Lung microvascular endothelial cell (primary cell): ENCODE measurements at places on chromosomes 3 and 15. TPM values are rescaled to one million over a fixed set of nuclear protein-coding genes. Genes with fewer than 3 reads are reported as not detected.

The SLC7A14 gene
- total RNA-seq, result under 0.01 TPM in 2 replicates

The GABRR3 gene
- total RNA-seq, result not detected in 2 replicates

The AQP9 gene
- total RNA-seq, result not detected in 2 replicates

The FBXO22 gene
- 30.8 and 41.2 TPM in 2 replicates for total RNA-seq

The TMEM212 gene
- not detected in 2 replicates for total RNA-seq

The ARHGEF26 gene
- under 0.01 and 0.22 TPM in 2 replicates for total RNA-seq

GRCh38 chr3:48236531-48236930 is 4.4 kb upstream of the ZNF589 start:
- DNase-seq, result no peak

DNA sequence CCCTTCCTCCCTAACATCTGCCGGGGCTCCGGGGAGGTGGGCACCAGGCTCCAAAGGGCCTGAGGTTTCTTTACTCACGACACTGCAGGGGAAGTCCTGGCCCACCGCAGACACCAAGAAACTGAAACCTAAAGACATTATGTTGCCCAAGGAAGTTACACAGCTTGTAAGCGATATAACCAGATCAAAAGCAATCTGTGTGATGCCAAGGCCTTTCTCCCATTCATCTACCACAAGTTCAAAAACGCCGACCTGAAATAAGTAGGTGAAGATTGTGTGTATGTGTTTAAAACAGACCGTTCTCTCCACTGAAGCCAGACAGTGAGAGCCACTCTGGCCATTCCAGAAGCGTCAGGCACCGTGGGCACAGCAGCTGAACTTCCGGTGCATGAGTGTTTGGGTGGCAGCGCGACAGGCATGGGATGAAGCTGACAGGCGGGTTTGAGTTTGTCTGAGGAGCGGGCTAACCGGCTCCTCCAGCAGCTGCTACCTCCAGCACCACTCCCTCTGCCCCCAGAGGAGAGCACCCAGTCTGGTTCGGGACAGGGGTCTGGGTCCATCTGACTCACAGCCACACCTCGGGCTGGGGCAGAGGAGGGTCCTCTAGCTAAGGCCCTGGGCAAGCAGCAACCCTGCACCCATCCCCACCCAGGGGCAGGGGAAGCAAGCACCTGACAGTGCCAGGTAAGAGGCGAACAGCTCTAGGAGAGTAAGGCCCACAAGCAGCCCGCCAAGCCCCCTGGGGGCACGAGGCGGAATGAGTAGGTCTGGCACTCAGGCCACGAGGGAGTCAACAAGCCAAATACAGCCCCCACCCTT is 1.3 kb downstream of the TNK2 start:
- DNase-seq, result no peak

- DNase-seq, result peak; percentile 3
Observed at GRCh38 chr3:7545334-7545733, 684.4 kb downstream of the GRM7 start.

DNA sequence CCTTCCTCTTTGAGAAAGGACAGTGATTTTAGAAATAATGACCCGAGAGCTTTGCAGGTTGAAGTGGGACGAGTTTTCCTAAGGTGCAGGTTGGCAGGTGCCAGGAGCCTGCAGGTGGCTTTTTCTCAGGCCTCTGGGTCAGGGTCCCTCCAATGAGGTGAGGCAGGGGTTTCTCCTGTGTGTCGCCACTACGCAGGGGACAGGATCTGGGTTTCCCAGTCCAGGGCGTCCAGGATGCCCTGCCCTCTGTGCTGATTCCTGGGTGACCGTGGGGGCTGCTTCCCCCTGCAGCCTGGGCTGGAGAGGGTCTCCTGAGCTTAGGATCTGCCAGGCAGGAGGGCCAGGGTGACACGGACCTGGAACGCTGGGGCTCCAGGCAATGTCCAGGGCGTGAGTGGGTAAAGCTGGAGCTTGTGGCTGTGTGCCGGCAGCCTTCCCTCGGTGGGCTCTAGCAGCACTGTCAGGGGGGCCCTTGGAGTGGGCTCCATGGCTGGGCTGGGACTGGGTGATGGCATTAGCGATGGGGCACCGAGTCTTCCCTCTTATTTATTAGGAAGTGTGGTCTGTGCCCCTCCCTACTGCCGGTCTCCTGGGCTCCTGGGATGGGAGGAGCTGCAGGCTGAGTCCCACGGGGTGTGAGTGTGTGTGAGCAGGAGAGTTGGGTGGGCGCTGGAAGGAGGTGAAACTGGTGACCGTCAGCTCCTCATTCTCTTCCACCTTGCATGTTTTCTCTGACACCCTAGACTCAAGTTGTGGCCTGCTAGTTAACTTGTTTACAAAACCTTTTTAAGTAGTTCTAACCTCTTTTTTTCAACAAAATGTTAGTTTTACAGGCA is 1.8 kb downstream of the APBA2 start:
- no peak for DNase-seq

- DNase-seq, result no peak
Observed at GRCh38 chr15:29194866-29195265, 74.8 kb downstream of the NSMCE3 start.

- peak; percentile 29 for DNase-seq
Observed at GRCh38 chr15:89566181-89566580, 9.1 kb upstream of the TICRR start.

GRCh38 chr15:68797191-68797590 is 23.5 kb downstream of the ANP32A start:
- no peak for DNase-seq

- peak; percentile 34 for DNase-seq
Observed at GRCh38 chr3:146177519-146177918, 16.5 kb upstream of the PLOD2 start.

DNA sequence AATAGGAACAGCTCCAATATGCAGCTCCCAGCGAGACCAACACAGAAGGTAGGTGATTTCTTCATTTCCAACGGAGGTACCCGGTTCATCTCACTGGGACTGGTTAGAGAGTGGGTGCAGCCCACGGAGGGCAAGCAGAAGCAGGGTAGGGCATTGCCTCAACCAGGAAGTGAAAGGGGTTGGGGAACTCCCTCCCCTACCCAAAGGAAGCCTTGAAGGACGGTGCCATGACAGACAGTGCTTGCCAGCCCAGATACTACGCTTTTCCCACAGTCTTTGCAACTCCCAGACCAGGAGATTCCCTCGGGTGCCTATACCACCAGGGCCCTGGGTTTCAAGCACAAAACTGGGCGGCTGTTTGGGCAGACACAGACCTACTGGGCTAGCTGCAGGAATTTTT is 576.9 kb upstream of the NECTIN3 start:
- DNase-seq, result no peak

DNA sequence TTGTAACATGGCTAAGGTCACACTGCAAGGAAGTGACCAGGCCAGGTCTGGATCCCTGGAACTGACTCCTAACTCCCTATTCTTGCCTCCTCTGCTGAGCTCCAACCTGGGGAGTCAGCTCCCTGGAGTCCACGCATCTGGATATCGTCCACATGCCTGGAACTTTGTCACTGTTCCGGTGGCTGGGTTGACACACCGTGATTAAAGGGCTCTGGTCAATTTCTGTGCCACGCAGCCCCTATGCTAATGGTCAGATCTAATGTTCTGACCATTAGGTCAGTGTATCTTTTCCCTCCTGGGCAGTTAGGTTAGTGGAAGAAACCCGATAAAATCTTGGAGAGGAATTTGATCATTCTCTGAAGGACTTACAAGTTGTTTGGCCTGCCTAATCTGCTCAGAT is 1.6 kb upstream of the TPM1 start:
- no peak for DNase-seq

GRCh38 chr3:172519740-172520139 is 3.5 kb downstream of the TNFSF10 start:
- no peak for DNase-seq
